ENCODE measurements at places on chromosomes 3 and 15.
A peak's percentile ranks its signal among the peaks of the same experiment; 100 is the strongest.

DNA sequence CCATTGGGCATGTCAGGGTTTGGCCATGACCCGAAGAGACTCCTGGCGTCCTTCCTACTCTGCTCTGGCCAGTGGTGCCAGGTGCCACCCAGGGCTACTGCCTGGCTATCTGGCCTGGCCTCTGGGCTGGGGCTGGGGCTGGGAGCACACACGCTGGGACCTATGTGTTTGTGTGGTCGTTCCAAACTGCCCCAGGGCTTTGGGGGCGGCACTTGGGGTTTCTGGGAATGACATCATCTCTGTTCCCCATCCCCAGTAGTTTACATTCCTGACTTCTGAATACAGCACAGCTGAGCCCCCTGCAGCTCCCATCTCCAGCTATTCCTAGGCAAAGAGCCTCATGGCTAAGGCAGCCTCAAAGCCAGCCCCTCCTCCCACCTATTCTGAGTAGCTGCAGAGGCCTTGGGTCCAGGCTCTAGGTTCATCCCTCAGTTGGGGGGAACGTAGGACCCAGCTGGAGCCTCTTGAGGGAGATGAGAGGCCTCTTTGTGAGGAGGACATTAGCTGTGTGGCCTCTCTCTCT, 24.3 kb downstream of the PLEKHO2 start:
- DNase-seq: no peak

GRCh38 chr3:63949005-63949404, 36.8 kb upstream of the SCAANT1 start:
- DNase-seq: peak; percentile 6

DNA sequence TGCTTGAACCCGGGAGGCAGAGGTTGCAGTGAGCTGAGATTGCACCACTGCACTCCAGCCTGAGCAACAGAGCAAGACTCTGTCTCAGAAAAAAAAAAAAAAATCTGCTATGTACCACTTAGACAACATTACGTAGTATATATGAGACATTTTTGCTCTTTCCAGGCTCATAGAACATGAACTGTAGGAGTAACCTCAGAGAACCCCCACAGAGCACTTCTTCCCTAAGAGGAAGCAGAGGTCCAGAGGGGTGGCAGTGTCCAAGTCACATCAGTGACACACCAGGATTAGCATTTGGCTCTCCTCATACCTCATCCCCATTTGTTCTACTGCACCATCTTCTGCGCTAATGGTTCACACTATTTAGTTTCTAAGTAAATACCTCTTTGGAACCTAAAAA, 33.7 kb downstream of the ARRDC4 start:
- DNase-seq: no peak

- DNase-seq: no peak
Observed at GRCh38 chr3:194875581-194876402, 190.1 kb downstream of the FAM43A start.

DNA sequence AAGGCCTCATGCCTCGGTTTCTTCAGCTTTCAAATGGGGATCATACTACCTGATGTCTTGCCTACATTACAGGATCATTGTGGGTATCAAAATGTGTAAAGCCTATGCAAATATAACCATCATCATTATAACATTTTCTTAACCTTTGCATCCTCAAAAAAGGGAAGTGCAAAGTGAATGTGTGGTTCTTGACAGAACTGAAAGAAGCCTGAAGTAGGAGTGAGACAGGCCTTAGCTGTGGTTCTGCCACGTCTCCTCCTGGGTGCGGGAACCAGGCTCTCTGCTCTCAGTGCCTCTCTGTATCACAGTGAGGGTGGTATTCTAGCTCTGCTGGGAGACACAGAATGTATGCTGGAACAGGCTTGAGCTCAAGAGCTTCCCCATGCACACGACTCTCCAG, 316.9 kb upstream of the ICE2 start:
- no peak for DNase-seq

GRCh38 chr3:190070622-190071347, 49.9 kb downstream of the P3H2 start:
- DNase-seq: peak; percentile 93

- no peak for DNase-seq
Observed at GRCh38 chr3:45861043-45861719, 19.3 kb upstream of the LZTFL1 start.

GRCh38 chr3:42036483-42036823, 54.7 kb upstream of the TRAK1 start:
- peak; percentile 93 for DNase-seq

GRCh38 chr15:85748176-85748575, 46.5 kb downstream of the KLHL25 start:
- no peak for DNase-seq

GRCh38 chr3:74787011-74787410, 172.6 kb upstream of the CNTN3 start:
- DNase-seq: no peak

GRCh38 chr3:31275038-31275572, 257.6 kb upstream of the STT3B start:
- DNase-seq: peak; percentile 3

DNA sequence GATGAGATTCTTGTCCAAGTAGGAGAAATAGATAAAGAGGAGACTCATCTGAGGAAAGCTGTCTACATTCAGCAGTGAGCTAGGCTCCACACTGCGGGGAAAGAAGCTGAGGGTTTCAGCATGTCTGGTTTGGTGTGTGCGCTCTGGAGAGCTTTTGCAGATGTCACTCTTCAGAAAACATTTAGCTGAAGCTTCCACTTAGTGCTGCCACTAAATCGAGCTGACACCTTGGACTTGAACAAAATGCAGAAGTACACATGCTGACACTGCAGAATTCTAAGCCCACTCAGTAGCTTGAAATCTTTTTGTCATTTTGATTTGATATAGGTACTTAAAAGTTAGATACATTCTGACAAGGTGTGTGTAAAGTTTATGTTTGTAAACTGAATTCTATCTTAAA, 32.3 kb upstream of the CRTC3 start:
- no peak for DNase-seq

DNA sequence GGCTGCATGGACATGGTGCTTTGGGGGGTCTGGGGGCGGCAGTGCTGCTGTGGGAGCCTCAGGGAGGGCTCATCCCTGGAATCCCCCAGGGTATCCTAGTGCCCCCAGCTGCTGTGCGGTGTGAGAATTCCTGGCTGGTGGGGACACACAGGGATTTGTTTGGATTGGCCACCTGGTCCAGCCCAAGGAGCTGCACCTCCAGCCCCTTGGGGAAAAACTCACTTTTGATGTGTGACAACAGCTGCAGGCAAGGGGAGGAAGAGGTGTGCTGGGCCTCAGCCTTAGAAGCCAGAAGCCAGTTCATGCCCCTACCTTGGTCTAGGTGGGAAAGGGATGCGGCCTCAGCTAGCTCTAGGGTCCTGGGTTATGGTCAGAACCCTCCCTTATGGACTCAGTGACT, 8.4 kb upstream of the COMMD4 start:
- DNase-seq: no peak

GRCh38 chr15:89442671-89443307, 53.6 kb downstream of the RHCG start:
- peak; percentile 29 for DNase-seq

DNA sequence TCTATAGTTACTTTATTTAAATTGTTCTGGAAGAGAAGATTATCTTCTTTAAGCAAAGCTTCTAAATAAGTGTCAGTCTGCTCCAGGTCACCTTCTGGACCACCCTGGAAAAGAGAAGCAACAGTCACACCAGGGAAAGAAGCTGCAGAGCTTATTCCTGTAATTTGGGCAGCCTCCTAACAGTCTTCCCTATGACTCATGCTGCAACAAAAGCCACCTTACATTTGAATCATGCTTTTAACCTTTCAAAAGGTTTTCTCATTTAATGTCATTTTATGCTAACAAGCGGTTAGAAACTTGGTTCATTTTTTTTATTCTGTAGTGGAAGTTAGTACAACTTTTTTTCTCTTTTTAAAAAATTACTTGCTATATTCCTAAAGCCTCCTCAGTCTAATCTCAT, 5.3 kb upstream of the GUCA1C start:
- DNase-seq: no peak

GRCh38 chr15:56919609-56920366, 1.3 kb downstream of the TCF12 start:
- DNase-seq: peak; percentile 52

DNA sequence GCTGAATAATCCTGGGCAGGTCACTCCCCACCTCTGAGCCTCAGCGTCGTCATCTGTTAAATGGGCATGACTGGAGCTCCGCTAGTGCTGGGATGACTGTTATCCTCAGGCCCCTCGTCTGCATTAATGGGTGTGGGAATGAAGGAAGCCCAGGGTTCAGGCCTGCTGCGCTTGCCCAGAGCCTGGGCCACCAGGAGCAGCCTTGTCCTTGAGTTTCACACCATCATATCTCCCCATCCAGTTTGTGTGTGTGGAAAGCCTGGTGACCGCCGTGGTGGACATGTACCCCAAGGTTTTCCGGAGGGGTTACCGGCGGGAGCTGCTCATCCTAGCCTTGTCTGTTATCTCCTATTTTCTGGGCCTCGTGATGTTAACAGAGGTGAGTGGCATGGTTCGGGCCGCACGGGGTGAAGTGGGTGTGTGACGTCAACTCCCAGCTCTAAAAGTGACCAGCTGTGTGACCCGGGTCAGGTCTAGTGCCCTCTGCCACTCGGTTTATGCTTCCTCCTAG, 63.5 kb upstream of the SLC6A1 start:
- DNase-seq: no peak

DNA sequence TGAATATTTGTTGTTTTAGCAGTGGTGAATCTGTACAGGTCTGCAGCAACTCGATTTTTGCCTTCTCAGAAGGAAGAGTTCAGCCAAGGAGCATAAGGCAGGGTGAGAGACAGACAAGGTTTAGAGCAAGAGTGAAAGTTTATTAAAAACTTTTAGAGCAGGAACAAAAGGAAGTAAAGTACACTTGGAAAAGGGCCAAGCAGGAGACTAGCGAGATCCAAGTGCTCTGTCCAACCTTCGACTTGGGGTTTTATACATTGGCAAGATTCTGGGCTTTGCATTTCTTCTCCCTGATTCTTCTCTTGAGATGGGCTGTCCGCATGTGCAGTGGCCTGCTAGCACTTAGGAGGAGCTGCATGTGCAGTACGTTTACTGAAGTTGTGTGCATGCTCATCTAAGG, 46.7 kb upstream of the AADACL2 start:
- DNase-seq: no peak

DNA sequence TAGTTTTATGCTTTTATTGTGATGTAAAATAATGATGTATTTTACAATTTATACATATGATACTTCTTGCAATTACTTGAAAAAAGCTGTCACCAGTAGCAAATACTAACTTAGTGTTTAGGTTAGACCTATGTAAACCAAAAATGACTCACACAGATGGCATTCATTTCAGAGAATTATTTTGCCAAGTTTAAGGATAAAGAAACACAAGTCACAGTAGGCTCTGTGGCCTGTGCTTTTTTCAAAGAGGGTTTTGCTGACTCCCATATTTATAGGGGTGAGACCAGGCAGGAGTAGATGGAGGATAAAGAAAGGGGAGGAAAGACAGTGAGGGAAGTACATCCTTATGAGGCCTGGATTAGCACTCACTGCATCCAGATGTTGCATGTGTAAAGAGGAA, 356.6 kb upstream of the NPAP1 start:
- DNase-seq: no peak

GRCh38 chr3:10463533-10464434, 41.6 kb downstream of the ATP2B2 start:
- DNase-seq: no peak

DNA sequence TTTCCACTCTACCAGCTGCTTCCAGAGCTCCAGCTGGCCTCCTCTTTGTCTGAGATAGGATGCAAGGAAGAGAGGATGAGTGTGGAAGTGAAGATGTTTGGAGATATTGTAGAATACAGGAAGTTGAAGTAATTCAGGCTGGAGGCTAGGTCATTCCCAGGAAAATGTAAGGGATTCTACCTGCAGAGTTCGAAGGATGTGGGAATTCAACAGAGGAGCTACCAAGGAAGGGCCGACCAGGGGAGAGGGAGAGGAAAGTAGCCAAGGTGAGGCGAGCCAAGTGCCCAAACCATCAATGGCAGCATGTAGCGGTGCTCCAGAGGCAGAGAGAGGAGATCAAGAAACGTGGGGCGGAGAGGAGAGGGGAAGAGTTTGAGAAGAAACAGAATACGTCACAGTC, 49.0 kb upstream of the EPHB3 start:
- no peak for DNase-seq

DNA sequence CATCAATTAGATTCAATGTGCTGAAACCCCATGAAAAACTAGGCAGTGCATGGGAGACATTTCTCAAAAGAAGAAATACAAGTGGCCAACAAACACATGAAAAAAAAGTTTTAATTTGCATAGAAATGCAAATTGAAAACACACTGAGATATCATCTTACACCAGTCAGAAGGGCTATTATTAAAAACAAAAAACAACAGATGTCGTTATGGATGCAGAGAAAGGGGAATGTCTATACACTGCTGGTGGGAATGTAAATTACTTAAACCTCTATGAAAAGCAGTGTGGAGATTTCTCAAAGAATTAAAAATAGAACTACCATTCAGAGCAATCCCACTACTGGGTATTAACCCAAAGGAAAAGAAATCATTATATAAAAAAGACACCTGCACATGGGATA, 98.7 kb downstream of the CCNL1 start:
- DNase-seq: no peak

DNA sequence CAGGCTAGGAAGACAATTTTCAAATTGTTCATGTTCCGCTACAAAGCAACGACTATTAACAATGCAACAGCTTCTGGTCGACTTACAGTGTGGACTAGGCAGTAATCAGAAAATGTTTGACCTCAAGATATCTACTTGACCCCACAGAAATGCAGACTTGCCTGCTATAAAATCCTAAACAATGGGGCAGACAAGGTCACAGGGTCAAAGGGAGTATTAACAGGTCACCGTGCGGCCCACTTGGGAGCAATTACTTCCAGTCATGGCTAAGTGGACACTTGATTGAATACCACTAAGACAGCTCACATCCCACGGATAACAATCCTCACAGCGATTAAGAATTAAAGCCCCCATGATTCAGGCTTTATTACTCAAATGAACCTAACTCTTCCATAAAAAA, 58.9 kb downstream of the FOXP1 start:
- peak; percentile 51 for DNase-seq

DNA sequence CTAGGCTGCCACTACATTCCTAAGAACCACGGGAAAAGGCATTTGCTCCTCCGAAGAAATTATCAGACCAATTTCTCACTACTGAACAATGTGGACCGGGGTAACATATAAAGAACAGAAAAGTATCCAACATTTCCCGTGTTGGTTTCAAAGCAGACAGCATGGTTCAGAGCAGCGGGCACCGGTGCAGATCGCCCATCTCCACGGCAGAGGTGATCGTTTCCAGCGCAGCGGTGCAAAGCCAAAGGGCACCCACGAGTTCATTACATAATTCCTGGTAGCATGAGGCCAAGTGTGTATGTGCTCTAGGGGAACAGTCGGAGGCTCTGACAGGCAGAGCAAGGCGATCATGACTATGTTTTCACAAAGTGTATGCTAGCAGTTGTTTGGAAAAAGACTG, 13.2 kb downstream of the GRK7 start:
- no peak for DNase-seq
